ENCODE measurements at places on chromosomes 4 and X.
A peak's percentile ranks its signal among the peaks of the same experiment; 100 is the strongest.

DNA sequence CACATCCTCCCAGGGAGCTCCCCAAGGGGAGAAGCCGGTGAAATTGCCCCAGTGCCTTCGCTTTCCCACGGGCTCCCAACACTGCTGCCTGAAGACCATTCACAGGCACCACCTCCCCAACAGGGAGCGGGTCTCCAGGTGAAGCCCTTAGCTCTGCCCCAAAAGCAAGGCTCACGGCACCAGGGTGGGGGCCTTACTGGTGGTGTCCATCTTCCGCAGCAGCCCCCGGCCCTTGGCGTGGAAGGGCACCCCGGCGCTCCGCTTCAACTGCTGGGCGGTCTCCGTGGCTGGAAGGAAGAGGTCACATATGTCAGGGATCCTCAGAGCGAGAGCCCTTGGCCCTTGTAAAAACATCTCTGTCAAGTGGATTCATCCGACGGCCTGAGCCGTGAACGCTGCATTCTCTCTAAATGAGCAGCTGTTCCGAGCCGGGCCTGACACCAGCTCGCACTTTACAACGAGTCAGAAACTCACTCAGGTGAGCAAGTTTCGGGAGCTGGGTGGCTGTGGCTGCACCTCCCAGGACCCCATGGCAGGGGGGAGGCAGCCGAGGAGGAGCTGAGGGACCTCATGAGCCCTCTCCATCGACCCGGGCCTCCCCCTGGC lies 20.9 kb downstream of the NELFA start:
- DNase-seq: no peak

GRCh38 chrX:8714164-8714563 lies 17.8 kb downstream of the ANOS1 start:
- DNase-seq: no peak

- no peak for DNase-seq
Measured at GRCh38 chr4:77012726-77013125, 63.1 kb downstream of the CCNI start.

DNA sequence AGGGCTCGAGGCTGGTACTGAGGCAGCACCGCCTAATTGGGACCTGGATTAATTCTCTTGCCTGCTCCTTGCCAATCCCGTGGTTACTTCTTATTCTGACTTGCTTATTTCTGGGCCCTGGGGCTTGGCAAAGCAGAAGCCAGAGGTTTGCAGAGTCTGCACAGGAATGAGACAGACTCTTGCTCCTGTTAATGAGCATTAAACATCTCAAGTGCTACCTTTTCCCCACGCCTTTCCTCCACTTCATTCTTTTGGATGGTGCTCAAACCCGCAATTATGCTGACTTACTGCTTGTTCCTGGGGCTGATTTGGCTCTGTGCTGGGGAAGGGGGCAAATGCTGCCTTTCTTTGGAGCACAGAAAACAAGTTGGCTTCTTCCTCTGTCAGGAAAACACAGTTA lies 16.5 kb upstream of the STOX2 start:
- DNase-seq: no peak

DNA sequence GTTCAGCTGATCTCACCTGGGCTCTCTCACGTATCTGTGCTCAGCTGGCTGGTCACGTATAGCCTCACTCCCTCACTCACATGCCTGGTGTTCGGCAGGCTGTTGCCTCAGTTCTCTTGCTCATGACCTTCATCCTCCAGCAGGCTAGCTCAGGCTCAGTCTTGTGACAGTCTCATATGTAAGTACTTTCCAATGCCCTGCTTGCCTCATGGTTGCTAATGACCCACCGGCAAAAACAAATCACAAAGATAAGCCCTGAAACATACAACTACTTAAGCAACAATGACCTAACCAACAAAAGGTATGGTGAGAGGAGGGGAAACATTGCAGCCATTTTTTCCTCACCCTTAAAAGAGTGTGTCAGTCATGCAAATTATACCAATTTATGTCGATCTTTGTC lies 25.0 kb downstream of the MEPE start:
- no peak for DNase-seq

GRCh38 chrX:139448996-139449395 lies 81.5 kb upstream of the F9 start:
- peak; percentile 14 for DNase-seq

DNA sequence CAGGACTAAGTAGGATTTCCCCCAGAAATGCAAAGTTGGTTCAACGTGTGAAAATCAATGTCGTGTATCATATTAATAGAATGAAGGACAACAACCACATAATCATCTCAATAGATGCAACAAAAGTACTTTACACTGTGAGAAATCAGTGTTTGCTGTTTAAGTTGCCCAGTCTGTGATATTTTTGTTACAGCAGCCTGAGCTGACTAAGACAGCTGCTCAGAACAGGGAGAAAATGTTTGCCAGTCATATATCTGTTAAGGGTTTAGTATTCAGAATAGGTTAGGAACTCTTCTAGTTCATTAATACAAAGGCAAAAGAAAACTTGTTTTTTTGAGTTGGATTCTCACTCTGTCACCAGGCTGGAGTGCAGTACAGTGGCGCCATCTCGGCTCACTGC lies 12.5 kb downstream of the MAEA start:
- DNase-seq: no peak

- no peak for DNase-seq
Measured at GRCh38 chr4:173316060-173316459, 18.1 kb downstream of the HMGB2 start.

DNA sequence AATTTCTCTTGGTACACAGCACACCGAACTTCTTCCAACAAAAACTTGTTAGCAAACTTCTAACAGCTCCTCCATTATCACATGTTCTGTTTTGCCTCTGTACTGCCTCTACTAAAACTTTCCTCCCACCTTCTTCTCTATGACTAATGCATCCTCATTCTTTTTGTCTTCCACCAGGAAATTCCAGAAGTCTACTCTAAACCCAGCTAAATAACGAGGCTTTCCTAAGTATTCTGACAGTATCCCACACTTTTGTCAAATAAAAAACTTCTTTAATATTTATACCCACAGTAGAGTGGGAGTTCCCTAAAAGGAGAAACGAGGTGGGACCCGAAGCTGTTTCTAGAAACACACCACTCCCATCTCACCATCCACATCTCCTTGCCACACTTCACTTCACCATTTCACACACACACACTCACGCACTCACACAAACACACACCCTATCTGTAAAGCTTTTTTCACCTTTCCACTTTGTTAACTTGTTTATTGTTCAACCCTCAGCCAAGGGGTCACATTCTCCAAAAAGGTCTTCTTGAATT lies 280.3 kb downstream of the ARAP2 start:
- no peak for DNase-seq

DNA sequence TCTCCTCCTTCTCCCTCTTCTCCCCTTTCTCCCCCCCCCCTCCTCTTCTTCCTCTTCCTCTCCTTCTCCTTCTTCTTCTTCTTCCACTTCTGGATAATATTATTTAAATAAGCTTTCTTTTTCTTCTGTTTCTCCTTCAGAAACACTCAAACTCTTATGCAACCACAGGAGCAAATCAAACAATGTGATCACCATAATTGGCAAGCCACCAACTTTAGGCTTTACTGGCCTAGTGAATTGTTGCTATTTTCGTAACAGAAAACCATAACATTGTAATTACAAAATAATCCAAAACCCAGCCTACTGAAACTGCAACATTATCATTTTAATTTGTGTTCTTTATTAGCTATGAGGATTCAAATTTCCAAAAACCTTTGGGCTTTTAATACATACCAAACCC lies 14.3 kb downstream of the DCAF8L1 start:
- peak; percentile 11 for DNase-seq
